ENCODE measurements at places on chromosomes 3 and 15.

DNA sequence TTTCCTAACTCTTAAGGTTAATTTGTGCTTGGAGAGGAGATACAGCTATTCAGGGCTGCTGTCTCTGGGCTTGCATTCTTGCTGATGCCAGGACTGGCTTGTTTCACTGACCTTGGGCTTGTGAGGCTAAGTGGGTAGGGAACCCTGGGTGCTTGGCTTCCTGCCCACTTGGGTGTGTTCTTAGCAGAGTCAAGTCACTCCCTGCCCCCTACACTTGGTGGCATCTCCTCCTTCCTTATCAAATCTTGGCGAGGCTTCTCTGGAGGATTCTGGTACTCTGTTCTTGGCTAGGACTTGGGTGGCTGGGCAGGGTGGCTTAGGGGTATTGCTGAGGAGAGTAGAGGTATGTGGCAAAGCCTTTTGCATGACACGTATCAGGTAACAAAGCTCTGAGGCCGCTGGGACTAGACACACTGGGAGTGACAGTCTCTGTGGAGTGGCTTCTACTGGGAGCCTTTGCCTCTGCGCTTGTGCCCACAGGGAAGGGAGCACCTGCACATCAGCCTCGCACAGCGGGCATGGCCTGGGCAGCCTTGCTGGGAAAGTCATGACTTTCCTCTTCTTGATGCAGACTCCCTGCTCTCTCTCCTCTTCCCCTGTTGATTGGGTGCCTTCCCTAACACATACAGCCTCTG lies 41.8 kb downstream of the CHCHD6 start:
- DNase-seq = no peak

DNA sequence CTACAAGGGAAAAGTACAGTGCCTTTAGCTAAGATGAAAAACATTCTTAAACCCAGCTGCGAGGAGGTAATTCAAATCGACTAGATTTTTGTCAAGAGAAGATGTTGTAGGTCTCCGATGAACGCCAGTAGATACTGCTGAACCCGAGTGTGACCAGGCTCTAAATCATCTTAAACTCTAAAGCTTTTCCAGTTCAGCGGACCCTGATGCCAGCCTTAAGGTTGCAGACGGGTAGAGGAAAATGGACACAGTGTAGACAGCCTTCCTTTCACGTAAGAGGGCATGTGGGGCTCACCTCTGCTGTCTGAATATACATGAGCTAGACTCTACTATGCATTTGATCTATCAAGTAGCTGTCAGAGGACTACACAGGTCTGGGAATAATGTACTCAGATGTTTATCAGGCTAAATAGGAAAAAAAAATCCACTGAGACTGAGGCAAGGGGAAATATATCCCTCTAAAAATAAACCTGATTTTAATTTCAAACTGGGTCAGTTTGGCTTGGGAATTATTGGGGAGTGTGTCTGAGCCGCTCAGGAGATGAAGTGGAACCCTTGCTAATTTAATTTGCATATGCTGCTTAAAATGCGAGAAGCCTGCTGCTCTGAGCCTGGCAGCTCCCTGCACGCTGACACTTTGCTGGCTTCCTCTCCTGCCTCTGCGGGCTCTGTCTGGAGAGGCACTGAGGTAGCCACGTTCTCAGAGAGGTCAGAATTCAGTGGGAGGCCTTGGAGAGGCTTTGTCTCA lies 151.9 kb downstream of the CADPS start:
- peak; percentile 6 for DNase-seq

- DNase-seq = no peak
These were observed 82.8 kb upstream of the CDV3 start for GRCh38 chr3:133490468-133491351.

GRCh38 chr3:24475925-24476324 lies 18.7 kb downstream of the THRB start:
- DNase-seq = no peak

DNA sequence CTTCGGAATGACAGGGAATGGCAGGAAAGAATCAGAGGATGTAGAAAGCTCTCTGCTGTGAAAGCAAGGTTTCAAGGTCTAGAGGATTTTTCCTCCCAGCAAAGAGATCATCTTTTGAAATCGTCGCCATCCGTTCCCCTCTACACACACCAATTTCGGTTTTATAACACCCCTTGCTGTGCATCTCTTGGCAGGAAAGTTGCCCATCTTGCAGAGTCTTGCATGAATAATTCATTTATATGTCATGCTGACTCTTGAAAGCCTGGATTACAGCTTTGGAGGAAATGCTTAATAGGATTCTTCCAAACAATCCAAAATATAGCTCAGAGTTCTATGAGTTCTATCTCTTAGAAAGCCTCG lies 262.7 kb downstream of the CHL1 start:
- DNase-seq = peak; percentile 28

GRCh38 chr3:117556646-117557407 lies 847.2 kb downstream of the TUSC7 start:
- no peak for DNase-seq

DNA sequence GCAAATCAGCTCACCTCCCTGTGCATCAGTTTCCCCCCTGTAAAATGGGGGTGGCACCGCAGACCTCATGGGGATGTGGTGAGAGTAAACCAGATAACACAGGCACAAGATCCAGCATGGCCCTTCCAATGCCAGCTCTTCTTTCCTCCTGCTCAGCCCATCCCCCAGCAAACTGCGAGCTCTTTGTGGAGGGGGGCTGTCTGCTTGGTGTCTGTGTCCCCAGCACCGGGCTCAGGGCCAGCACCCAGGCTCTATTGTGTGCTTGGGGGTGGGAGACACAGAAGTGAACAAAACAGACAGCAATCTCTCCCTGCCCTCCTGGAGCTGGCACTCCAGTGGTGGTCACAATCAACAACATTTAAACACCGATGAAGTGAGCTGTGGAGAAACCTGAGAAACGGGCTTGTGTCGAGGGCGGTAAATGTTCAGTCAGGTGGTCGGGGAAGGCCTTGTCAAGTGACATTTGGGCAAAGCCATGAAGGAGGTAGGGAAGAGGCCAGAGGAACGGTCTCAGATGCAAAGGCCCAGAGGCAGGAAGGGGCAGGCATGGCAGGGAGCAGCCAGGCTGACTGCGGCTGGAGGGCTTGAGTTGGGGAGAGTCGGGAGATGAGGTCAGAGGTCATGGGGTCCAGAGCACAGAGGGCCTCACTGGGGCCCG lies 28.4 kb downstream of the GRIP2 start:
- DNase-seq = no peak

GRCh38 chr3:24264748-24265158 lies 229.9 kb downstream of the THRB start:
- DNase-seq = peak; percentile 52

DNA sequence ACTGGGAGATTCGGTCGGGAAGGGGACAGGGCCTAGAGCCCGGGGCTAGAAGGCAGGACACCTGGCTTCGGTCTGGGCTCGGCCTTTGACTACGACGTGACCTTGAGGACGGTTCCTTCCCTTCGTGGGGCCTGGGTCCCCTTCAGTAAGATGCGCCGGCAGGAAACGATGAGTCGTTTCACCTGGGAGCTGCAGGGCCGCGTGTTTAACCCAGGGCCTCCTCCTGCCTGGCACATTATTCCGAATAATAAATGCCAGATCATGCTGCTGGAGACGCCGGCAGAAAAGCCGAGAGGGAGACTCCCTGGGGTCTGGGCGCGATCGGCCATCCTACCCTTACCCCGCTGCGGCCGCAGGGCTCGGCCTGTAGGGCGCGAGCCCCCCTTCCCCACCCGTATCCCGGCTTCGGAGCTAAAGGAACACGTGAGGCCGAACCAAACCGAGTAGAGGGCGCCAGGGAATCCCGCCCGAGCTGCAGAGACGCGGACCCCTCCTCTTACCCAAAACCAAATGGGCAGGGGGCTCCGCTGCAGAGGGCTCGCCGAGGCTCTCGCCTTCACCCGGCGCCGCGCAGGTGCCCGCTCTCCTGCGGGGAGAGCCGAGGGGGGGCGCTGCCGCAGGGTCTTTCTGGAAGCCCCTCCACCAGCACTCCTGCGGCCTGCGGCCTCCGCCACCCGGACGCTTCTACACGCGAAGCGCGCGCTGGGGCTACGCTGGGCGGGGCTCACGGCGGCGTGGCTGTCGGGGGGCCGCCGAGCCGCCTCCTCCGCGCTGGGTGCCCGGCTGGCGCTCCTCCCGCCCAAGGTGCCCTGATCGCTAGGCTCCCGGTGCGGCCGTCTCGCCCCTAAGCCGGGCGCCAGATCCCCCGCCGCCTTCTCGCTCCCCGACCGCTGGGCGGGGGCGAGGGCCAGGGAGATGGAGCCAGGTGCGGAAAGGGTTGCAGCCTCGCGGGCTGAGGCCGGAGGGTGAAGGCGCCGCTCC lies at the start of gene BDH1:
Gene BDH1, minus strand, starts transcription at position 688 of the 981 bp plus-strand sequence. CDS start 9,525 bp downstream, outside the sequence.
- peak; percentile 16 for DNase-seq

DNA sequence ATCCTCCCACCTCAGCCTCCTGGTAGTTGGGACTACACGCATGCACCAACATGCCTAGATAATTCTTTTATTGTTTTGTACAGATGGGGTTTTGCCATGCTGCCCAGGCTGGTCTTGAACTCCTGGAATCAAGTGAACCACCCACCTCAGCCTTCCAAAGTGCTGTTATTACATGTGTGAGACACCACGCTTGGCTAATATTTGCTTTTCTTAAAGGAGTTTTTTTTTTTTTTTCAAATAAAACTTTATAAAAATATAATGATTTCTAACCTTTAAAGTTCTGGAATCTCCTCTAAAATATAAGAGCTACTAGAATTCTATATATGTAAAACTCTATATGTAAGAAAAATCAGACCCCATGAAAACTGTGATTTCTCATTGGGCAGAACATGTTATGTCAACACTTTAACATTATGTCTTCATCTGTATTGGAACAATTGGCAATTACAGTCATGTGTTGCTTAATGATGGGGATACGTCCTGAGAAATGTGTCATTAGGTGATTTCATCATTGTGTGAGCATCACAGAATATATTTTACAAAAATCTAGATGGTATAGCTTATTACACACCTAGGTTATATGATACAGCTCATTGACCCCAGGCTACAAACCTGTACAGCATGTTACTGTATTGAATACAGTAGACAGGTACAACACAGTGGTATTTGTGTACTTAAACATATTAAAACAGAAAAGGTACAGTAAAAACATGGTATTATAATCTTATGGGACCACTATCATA lies 377.0 kb downstream of the PLCL2 start:
- no peak for DNase-seq

GRCh38 chr15:23912191-23912590 lies 225.1 kb upstream of the NDN start:
- no peak for DNase-seq

GRCh38 chr15:72991026-72991425 lies 61.2 kb upstream of the NEO1 start:
- no peak for DNase-seq
